ENCODE measurements at places on chromosomes 5 and 9.

DNA sequence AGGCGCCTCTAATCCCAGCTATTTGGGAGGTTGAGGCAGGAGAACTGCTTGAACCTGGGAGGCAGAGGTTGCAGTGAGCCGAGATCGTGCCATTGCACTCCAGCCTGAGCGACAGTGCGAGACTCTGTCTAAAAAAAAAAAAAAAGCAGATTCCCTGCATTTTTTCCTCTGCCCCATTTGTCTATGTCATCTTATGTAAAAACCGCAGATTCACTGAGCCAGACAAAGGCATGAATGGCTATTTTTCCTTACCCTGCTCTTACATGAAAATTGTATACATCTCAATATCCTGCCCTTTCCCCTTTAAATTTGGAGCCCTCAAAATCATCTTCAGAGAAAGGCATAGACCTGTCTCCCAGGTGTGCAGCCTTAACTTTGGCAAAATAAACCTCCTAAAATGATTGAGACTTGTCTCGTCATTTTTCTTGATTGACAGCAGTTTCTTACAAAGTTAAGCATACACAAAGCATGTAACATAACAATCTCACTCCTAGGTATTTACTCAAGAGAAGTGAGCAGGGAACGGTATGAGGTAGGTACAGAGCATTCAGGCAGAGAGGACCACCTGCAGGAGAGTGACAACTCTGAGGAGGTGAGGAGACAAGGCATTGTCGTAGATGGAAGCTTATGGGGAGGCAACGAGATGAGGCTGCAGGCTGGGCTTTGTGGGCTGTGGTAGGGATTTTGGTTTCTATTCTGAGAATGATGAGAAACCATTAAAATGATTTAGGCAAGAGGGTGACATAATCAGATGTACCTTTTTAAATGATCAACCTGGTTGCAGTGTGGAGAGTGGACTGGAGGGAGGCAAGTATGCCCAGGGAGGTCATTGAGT lies 65.7 kb upstream of the IL6ST start:
- H3K27ac ChIP-seq = no peak overlapping the region
- peak; percentile 56 for DNase-seq
- no peaks in the 10 kb centered on the region for H3K27me3 ChIP-seq
- peaks cover 48% of the 10 kb centered on the region for H3K4me1 ChIP-seq
- peak overlapping the region; percentile 40 for H3K4me3 ChIP-seq
- H3K36me3 ChIP-seq = no peaks in the 10 kb centered on the region

GRCh38 chr9:36345103-36345846 lies 54.8 kb downstream of the RNF38 start:
- no peak overlapping the region for H3K27ac ChIP-seq
- no peaks in the 10 kb centered on the region for H3K4me1 ChIP-seq
- peaks cover 38% of the 10 kb centered on the region for H3K36me3 ChIP-seq
- DNase-seq = no peak
- no peaks in the 10 kb centered on the region for H3K27me3 ChIP-seq

- no peak overlapping the region for H3K27ac ChIP-seq
- no peaks in the 10 kb centered on the region for H3K27me3 ChIP-seq
- H3K4me1 ChIP-seq = no peaks in the 10 kb centered on the region
- DNase-seq = no peak
- H3K36me3 ChIP-seq = no peaks in the 10 kb centered on the region
- no peak overlapping the region for H3K4me3 ChIP-seq
Measured at GRCh38 chr5:169415948-169416347, 115.0 kb upstream of the SLIT3 start.

- H3K27ac ChIP-seq = no peak overlapping the region
- H3K4me1 ChIP-seq = no peaks in the 10 kb centered on the region
- no peaks in the 10 kb centered on the region for H3K36me3 ChIP-seq
- DNase-seq = no peak
- H3K4me3 ChIP-seq = no peak overlapping the region
Measured at GRCh38 chr5:176481711-176482110, 33.5 kb downstream of the FAF2 start.

- no peak overlapping the region for H3K4me3 ChIP-seq
- DNase-seq = no peak
- no peaks in the 10 kb centered on the region for H3K36me3 ChIP-seq
- no peaks in the 10 kb centered on the region for H3K27me3 ChIP-seq
- no peak overlapping the region for H3K27ac ChIP-seq
- no peaks in the 10 kb centered on the region for H3K4me1 ChIP-seq
Measured at GRCh38 chr5:84568171-84568570, 183.5 kb upstream of the EDIL3 start.

- no peaks in the 10 kb centered on the region for H3K36me3 ChIP-seq
- H3K27ac ChIP-seq = no peak overlapping the region
- H3K27me3 ChIP-seq = no peaks in the 10 kb centered on the region
- DNase-seq = no peak
- no peaks in the 10 kb centered on the region for H3K4me1 ChIP-seq
- H3K4me3 ChIP-seq = no peak overlapping the region
Measured at GRCh38 chr5:94746731-94747124, 128.3 kb downstream of the SLF1 start.

DNA sequence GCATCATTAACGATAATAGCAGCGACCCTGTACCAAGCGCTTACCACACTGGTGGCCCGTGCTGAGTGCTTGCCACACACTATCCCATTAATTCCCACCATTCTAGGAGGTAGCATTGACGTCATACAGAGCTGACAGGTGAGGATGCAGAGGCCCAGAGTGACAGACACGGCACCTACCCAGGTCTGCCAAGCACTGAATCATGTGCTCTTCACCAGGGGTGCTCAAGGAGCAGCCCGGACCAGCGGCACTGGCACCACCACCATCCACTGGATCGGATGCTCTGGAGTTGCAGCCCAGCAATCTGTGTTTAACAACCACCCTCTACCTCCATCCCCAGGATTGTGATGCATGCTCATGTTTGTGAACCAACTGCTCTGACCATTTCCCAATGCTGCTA lies 3.4 kb downstream of the TNIP1 start:
- H3K4me1 ChIP-seq = peaks cover 62% of the 10 kb centered on the region
- H3K4me3 ChIP-seq = no peak overlapping the region
- DNase-seq = no peak
- H3K36me3 ChIP-seq = peaks cover 8% of the 10 kb centered on the region
- no peak overlapping the region for H3K27ac ChIP-seq
- no peaks in the 10 kb centered on the region for H3K27me3 ChIP-seq

DNA sequence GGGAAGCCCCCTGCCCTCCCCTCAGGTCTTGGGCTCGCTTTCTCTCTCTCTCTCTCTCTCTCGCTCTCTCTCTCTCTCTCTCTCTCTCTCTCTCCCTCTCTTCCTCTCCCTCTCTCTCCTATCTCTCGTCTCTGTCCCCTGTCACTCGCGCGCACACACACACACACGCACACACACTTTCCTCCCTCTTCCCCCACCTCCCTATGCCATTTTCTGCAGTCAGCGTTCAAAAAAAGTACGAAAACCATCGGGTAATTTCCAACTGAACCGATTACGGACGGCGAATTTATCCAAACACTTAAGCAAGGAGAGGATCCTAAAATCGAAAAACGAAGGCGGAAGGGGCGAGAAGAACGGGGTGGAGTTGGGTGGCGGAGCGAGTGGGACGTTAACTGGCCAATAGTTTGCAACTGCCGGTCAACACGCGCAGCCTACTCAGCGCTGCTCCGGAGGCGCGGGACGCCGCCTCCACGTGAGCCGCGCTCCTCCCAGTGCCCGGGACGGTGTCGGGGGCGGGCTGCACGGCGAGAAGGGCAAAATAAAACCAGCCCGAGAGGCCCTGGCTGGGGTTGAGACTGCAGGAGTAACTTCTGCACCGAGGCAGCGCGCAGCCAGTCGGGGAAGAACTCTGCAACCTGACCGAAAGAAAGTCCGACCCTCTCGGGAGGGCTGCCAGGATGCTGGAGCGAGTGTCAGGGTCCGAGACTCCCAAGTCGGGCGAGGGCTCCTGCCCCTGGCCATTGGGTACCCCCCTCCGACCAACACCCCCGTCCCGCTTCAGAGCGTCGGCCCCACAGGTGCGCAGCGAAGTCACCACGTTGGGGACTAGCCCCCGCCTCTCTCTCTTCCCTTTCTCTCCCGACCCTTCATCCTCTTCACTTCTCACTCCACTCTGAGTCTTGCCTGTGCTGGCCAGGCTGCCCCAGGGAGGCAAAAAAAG lies 24.9 kb upstream of the ELAVL2 start:
- no peaks in the 10 kb centered on the region for H3K36me3 ChIP-seq
- no peaks in the 10 kb centered on the region for H3K27me3 ChIP-seq

DNA sequence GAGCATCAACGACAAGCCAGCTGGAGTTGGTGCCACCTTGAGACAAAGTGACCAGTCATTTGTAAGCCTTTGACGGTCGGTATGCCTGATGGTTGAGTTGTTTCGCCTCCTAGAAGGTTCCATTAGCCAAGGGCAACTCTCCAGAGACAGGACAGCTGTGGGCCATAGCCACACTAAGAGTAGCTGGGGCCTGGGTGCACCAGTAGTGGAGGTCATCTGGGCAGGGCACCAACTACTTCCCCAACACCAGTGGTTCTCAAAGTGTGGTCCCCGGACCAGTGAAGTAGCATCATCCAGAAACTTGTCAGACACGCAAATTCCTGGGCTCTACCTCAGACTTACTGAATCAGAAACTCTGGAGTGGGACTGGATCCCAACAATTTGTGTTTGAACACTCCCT lies 217.5 kb upstream of the TAS2R1 start:
- H3K4me1 ChIP-seq = no peaks in the 10 kb centered on the region
- H3K36me3 ChIP-seq = no peaks in the 10 kb centered on the region
- no peak for DNase-seq
- H3K27me3 ChIP-seq = no peaks in the 10 kb centered on the region

DNA sequence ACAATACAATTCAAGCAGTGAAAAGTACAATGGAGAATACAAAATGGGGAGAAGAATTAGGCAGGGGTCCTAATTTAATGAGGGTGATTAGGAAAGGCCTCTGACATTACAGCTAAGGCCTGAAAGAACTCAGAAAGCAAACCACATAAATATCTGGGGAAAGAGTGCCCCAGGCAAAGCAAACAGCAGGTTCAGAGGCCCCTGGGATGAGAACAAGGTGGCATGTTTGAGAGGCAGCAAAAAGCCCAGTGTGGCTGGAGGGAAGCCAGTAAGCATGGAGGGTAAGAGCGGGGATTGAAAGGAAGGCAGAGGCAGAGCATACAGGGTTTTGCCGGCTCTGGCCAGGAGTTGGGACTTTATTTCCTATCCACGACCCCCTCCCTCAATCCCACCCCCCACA lies 33.4 kb upstream of the VDAC1 start:
- no peak overlapping the region for H3K27ac ChIP-seq
- no peak overlapping the region for H3K4me3 ChIP-seq
- no peak for DNase-seq
- H3K27me3 ChIP-seq = no peaks in the 10 kb centered on the region

DNA sequence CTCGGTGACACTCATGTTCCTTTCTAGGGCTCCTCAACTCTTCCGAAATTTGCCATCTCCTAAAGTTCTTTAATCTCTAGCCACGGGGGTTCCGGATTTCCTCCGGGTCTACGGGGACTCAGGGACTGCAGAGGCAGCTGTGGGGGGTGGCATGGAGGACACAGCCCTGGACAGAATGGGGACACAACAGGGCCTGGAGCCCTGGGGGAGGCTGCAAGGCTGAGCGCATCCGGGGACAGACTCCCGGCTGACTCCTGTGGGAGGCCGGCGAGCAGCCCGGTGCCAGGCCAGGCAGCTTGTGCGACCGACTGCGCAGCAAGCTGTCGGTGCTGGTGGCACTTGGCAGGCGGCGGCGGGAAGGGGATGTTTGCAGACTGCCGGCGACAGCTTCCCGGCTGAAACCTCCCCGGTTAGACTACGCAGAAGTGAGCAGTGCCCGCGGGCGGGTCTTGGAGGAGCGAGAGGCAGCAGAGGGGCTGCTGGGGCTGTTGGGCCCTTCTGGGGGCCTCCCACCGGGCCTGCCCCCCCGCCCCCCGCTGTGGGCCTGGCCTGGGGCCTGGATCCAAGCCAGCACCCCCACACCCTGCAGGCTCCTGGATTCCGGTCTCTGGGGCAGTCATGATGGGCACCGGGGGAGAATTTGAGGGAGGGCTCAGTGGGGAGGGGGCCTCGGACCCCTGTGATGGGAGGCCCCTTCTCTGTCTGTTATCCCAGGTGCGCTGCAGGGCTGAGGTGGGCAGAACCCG lies 28.7 kb upstream of the UBAC1 start:
- H3K27ac ChIP-seq = no peak overlapping the region
- no peaks in the 10 kb centered on the region for H3K27me3 ChIP-seq
- H3K4me1 ChIP-seq = peaks cover 27% of the 10 kb centered on the region
- no peaks in the 10 kb centered on the region for H3K36me3 ChIP-seq

DNA sequence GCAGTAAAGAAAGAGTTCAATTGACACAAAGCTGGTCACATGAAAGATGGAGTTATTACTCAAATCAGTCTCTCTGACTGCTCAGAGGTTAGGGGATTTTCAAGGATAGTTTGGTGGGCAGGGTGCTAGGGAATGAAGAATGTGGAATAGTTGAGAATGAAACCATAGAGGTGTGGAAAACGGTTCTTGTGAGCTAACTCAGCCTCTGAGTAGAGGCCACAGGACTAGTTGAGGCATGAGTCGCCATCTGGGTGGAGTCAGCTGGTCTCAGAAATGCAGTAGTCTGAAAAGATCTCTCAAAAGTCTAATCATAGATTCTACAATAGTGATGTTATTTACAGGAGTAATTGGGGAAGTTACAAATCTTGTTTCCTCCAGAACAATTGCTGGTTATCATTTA lies 178.9 kb upstream of the SPEF2 start:
- no peak overlapping the region for H3K4me3 ChIP-seq
- H3K27ac ChIP-seq = no peak overlapping the region
- H3K36me3 ChIP-seq = no peaks in the 10 kb centered on the region
- H3K4me1 ChIP-seq = no peaks in the 10 kb centered on the region

DNA sequence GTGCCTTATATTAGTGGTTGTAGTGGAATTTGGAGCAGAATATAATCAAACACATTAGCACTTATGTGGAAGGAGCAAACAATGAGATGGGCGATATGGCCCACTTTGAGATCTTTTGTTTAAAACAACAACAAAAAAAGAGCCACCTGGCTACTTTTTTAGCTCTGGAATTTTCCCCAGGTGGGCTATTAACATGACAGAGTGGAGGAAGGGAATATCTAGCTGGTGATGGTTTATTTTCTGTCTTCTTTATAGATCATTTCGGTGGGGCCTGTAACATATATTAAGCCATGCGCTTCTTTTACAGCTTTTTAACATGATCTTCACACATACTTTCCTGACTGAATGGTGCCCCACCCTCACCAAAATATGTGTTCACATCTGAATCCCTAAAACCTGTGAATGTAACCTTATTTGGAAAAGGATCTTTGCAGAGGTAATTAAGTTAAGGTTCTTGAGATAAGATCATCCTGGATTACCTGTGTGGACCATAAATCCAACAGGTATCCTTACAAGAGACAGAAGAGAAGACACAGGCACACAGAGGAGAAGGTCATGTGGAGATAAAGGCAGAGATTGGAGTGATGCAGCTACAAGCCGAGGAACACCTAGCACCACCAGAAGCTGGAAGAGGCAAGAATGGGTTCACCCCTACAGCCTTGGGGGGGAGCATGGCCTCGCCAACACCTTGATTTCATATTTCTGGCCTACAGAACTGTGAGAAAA lies 16.6 kb upstream of the ENTREP1 start:
- no peak for DNase-seq
- H3K27ac ChIP-seq = no peak overlapping the region
- H3K4me1 ChIP-seq = no peaks in the 10 kb centered on the region
- H3K27me3 ChIP-seq = no peaks in the 10 kb centered on the region
- H3K36me3 ChIP-seq = no peaks in the 10 kb centered on the region

- H3K27ac ChIP-seq = no peak overlapping the region
- H3K4me3 ChIP-seq = no peak overlapping the region
- no peak for DNase-seq
- peaks cover 4% of the 10 kb centered on the region for H3K4me1 ChIP-seq
- no peaks in the 10 kb centered on the region for H3K27me3 ChIP-seq
Measured at GRCh38 chr9:462121-462520, 247.5 kb downstream of the DOCK8 start.
